ENCODE measurements at places on chromosomes 6 and 20. TPM values are rescaled to one million over a fixed set of nuclear protein-coding genes. Genes with fewer than 3 reads are reported as not detected.

The MYLK2 gene
- 0.24 TPM for polyA plus RNA-seq

The FHL5 gene
- not detected for polyA plus RNA-seq

The RNF217 gene
- polyA plus RNA-seq, result not detected

The LHFPL5 gene
- polyA plus RNA-seq, result not detected

The FAM209A gene
- polyA plus RNA-seq, result 0.35 TPM

The C6orf120 gene
- 19.9 TPM for polyA plus RNA-seq

The HLA-DRA gene
- polyA plus RNA-seq, result 2,414 TPM

The ADGRB3 gene
- polyA plus RNA-seq, result not detected

The MOCS1 gene
- polyA plus RNA-seq, result not detected

The ULBP2 gene
- polyA plus RNA-seq, result 0.16 TPM

The RAB32 gene
- polyA plus RNA-seq, result not detected

The SLPI gene
- polyA plus RNA-seq, result not detected

The BPI gene
- polyA plus RNA-seq, result not detected

The COL9A3 gene
- 0.13 TPM for polyA plus RNA-seq

The MRAP2 gene
- not detected for polyA plus RNA-seq

The ID1 gene
- polyA plus RNA-seq, result 0.83 TPM

The OR12D2 gene
- not detected for polyA plus RNA-seq

The RNGTT gene
- polyA plus RNA-seq, result 28.2 TPM

The CFB gene
- polyA plus RNA-seq, result 0.47 TPM

Measured in GM12878 (cell line).